ENCODE measurements at places on chromosomes 7 and 10. TPM values are rescaled to one million over a fixed set of nuclear protein-coding genes. Genes with fewer than 3 reads are reported as not detected.

DNA sequence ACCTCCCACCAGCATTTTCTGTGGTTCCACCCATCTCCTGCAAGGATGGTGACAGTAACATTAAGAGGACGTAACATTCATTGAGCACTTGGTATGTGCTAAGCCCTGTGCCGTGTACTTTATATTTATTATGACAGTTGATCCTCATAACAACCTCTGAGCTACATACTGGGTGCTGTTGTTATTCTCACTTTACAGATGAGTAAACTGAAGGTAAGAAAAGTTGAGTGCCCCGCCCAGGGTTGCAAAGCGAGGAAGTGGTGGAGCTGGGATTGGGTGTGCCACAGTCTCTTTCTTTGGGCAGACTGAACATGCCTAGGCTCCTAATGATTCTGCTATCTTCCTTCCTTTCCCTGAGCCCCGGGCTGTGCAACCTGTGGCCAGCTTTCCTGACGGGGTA lies 107.4 kb downstream of the SH3PXD2A start:
- no peak for DNase-seq

DNA sequence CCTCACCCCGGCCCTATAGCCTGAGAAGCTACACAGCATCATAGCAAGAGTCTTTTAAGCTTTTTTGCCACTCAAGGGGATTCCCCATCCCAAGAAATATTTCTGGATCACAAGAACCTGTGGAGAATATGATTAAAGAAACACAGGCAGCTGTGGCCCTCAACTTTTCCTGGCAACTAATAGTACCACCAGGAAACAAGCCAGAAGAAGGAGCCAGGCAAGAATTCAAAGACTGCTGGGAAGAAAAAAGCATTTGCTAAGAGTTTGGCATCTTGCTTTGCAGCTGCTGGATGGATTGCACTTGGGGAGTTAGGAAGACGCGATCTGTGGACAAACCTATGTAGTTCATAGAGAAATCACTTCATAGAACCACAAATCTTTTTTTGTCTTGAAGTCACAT lies 437.8 kb downstream of the PLXDC2 start:
- no peak for DNase-seq

Gene ELFN1
- total RNA-seq, result 9.5 TPM

Gene IDI2
- not detected for total RNA-seq

DNA sequence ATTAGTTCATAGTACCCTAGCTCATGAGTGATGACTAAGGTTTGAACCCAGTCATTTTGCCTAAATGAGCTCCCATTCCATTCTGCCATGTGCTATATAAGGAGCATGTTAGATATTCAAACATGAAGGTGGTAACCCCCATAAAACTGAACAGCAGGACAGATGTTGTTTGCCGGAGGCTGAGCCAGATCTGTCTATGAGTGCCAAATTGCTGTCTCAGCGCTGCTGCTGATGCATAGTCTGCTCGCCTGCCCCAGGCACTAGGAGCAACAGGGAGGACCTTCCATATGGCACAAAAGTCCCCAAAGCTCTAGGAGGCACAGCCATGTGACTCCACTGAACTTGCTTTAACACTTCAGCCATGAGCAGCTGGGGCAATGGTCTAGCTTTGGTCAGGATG lies 466.0 kb upstream of the GHITM start:
- no peak for DNase-seq

Measured in occipital lobe (tissue), 3 donors.